Cortex of kidney (tissue), 1 donor: ENCODE measurements at places on chromosomes 12 and 14.

DNA sequence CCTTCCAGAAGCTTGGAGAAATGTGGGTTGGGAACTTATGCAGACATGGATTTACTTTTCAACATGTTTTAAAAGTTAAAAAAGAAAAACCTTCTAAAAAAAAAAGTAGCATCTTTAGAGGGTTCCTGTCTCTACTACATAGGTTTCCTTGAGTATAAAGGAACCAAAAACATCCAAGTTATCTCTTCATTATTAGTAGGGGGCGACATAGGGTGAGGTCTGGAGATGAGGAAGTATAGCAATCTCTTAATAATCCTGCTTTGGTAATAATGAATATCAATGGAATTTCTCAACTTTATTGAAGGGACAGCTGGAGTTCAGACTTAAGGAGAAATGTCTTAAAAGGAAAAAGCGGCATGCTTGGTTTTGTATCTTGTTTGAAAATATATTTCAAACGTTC lies 6.5 kb upstream of the PLXNC1 start:
- no peak for DNase-seq

DNA sequence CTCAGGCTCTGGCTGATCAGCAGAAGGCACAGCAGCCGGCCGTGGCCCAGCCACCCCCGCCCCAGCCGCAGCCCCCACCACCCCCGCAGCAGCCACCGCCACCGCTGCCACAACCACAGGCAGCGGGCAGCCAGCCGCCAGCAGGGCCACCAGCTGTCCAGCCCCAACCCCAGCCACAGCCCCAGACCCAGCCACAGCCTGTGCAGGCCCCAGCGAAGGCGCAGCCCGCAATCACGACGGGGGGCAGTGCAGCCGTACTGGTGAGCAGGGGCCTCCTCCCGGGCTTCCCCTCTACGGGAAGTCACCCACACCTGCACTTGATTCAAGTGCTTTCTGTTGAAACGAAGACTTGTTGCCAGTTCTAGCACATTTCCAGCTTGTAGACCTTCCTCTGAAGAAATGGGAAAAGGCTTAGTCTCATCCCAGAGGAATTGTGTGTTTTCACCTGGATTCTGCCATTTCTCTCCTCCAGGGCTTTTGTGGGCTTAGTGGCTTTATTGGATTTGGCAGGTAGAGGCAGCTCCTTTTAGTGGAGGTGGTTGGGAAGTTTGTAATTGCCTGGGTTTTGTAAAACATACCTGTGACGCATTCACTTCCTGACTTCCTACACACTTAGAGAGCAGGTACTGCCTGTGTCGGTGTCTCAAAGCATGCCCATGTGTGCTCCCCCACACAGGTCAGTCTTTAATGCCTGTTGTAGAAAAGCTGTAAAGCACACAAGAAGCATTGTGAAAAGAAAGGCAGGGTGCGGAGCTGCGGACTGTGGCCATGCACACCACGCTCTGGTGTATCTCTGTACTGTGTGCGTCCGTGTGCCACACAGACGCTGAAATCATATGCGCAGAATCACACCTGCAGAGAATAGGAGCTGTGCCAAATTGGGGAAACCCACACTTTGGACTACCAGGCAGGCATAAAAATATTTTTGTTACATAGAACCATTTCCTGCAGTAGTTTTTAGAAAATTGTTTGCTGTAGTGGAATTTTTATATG lies 90.5 kb downstream of the DDX51 start:
- no peak for DNase-seq

DNA sequence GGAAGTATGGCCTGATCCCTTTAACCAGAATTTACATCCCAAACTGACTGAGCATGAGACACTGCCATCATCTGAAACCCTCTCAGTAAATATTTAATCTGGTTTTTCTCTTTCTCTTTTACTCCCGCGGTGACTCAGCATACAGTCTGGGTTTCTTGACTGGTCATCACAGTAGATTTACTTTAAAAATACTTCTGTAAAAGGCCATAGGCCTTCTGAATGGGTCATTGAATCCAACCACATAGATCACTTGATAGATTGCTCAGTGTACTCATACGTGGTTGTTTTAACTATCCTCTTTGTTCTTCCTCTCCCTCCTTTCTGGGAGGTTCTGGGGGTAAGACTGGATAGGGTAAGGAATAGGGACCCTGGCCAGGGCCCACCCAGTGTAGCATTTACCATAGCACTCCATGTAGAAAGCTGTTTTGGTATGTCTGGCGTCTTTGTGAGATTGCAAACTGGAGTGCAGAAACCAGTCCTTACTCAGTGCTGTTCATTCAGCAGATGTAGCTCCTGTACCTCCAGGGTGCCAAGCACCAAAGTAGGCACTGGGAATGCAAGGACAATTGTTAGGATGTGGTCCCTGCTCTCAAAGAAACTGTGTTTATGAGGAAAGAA lies 165.7 kb downstream of the SRGAP1 start:
- no peak for DNase-seq

DNA sequence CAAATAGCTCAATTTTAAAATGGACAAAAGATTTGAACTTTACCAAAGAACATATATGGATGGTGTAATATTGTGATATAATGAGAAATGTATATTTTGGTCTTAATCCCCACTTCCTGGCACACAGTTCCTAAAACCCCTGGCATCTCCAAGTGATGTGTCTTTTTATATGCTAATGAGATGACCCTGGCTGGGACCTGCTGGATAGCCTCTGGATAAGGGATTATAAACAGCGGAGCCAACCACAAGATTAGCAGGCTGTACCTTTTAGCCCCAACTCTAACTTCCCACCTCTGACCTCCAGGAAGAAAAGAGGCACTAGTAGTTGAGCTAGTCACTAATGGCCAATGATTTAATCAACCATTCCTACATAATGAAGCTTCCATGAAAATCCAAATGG lies 130.0 kb downstream of the DPF3 start:
- no peak for DNase-seq

GRCh38 chr14:74160763-74161162 lies 76.0 kb downstream of the LIN52 start:
- no peak for DNase-seq

- DNase-seq, result no peak
These were observed 343.7 kb upstream of the FKBP4 start for GRCh38 chr12:2451025-2451424.

DNA sequence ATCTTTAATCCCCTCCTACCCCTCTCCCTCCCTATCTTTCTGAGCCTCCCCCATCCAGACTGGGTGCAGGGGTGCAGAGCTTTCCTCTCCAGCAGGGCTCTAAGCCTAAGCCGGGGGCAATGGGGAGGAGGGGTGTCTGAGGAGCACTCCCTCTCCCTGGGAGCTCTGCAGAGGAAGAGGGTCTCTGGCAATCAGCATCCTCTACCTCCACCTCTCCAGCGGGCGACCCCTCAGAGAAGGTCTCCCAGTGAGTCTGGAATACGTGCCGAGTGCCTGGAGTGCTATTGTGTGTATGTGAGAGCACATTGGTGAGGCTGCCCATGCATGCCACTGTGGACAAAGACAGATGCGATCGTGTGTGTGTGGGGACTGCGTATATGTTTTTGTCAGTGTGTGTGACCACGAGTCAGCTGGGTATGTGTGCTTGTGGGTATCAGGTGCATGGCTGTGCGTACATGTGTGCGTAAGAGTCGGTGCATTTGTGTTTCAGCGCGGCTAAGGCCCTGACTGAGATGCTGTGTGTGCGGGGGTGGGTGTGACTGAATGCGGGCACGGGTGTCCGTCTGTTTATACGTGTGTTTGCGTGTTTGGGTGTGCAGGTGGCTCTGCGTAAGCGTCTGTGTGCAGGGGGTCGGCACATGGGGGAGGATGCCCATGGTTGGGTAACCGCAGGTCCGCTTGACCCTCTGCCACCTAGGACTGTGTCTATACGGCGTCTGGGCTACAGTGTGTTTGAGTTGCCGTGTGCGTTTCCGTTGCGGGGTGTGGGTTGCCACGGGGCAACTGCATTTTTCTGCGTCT lies 905 bp upstream of the DLK1 start:
- DNase-seq, result no peak

DNA sequence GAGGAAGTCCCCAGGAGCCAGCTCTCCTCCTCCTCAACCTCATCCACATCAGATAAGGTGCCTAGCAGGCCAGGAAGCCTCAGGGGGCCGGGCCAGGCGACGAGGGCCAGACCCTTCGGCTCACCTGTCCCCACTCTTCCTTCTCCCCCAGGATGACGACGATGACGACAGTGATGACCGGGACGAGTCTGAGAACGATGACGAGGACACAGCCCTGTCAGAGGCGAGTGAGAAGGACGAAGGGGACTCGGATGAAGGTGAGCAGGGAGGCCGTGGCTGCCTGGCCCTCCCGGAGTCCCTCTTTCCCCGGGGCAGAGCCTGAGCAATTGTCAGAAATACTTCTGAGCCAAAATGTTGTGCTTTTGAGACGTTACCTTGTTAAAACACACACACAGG lies 13.8 kb downstream of the SETD1B start:
- no peak for DNase-seq

DNA sequence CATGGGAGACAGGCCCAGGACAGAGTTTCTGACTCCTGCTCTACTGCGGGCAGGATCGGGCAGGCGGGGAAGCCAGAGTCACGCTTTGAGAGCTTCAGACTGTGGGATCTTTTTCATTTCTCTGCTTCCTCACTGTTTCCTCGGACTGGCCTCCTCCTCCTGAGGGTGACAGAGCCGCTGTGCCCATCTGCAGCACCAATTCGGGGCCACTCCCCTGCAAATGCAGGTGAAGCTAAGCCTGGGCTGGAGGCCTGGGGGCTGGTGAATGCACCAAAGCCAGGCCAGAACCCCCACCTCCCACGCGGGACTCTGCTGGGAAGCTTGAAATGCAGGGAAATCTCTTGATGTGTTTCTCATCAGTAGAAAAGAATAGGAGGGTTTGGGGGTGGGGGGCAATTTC lies 77.5 kb downstream of the FOXN3 start:
- no peak for DNase-seq

GRCh38 chr12:47981496-47982260 lies 18.3 kb downstream of the TMEM106C start:
- no peak for DNase-seq

DNA sequence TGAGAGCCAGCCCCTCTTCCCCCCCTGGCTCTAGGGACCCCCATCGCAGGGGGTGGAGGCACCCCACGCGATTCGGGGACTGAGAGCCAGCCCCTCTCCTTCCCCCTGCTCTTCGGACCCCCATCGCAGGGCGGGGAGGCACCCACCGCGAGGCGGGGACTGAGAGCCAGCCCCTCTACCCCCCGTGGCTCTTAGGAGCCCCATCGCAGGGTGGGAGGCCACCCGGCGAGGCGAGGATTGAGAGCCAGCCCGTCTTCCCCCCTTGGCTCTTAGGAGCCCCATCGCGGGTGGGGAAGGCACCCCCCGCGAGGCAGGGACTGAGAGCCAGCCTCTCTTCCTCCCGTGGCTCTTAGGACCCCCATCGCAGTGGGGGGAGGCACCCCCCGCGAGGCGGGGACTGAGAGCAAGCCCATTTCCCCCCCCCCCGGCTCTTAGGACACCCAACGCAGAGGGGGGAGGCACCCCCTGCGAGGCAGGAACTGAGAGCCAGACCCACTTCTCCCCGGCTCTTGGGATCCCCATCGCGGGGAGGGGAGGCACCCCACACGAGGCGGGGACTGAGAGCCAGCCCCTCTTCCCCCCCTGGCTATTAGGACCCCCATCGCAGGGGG lies 45.6 kb downstream of the DDX11 start:
- DNase-seq, result no peak

GRCh38 chr12:47774663-47775062 lies 1.6 kb downstream of the SLC48A1 start:
- DNase-seq, result no peak

- no peak for DNase-seq
These were observed at the start of gene SYNE2 for GRCh38 chr14:63852817-63853731. TSS of gene SYNE2 (plus strand) at chr14:63853004. CDS start at chr14:63909149, 56,145 bp downstream.

DNA sequence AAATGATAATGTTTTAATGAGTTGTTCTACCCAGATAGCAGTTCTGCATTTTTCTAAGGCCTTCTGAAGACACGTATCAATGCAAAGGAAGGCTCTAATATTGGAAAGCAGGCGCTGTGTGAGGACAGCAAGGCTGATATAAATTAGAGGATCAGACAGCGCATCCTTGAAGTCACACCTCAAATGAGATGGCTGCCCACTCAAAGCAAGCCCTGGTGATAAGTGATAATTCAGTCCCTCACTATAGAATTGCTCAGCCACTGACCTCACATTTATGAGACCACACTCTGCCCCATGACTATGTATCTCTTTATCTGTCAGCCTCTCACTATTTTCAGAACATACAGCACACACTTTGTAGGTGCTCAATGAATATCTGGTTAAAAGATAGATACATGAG lies 62.4 kb downstream of the ARMH4 start:
- no peak for DNase-seq

DNA sequence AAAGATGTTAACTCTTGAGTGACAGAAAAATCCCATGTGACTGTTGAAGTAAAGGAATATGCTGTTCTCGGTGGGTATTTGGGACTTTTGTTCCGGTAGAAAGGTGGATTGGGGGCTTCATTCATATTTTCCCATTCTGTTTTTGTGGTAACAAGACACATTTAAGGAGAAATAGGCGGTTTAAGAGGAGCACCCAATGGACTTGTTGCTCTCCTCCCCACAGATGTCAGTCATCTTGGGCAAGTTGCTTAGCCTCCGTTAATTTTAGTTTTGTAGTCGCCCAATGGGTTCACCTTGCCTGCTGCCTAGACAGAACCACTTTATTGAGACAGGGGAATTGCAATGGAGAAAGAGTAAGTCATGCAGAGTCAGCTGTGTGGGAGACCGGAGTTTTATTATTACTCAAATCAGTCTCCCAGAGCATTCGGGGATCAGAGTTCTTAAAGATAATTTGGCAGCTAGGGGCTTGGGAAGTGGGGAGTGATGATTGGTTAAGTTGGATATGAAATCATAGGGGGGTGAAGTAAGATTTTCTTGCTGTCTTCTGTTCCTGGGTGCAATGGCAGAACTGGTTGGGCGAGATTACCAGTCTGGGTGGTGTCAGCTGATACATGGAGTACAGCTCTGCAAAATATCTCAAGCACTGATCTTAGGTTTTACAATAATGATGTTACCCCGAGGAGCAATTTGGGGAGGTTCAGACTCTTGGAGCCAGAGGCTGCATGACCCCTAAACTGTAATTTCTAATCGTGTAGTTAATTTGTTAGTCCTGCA lies 50.3 kb downstream of the SLC38A1 start:
- DNase-seq, result no peak

- no peak for DNase-seq
These were observed 651 bp downstream of the TMEM117 start for GRCh38 chr12:43836475-43836989.

GRCh38 chr14:61212546-61212945 lies 68.6 kb downstream of the TMEM30B start:
- no peak for DNase-seq

DNA sequence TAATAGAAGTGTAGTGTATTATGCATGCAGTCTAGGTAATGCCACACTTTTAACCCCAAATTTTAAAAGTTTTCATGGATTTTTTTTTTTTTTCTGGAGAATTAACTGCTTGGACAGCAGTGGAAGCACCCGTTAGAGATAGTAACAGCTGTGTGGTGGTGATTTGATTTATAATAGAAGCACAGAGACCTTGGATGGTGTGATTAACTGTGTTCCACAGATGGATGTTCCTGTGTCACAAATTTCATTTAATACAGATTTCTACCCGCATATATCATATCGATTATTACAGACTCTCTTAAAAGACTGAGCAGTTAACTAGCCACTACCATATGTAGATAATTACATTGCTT lies 47.0 kb downstream of the IFT81 start:
- no peak for DNase-seq
